ENCODE measurements at places on chromosomes 1 and 21.

DNA sequence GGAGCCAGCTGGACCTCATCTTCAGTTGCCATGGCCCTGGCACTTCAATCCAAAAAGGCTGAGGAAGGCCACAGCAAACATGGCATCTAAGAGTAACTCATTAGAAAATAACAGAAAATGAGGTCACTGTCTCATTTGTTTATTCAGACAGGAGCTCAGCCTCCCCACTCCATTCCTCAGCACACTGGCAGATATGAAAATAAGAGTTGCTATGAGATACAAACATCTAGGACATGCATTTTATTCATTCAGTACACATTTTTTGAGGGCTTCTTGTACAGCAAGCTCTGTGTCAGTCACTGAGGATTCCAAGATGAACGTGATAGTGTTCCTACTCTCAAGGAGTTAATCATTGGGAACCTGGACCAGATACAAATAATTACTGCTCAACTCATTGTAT, 32.7 kb upstream of the TMEM125 start:
- DNase-seq = no peak

- DNase-seq = no peak
Observed at GRCh38 chr1:42209526-42210251, 45.1 kb upstream of the GUCA2A start.

DNA sequence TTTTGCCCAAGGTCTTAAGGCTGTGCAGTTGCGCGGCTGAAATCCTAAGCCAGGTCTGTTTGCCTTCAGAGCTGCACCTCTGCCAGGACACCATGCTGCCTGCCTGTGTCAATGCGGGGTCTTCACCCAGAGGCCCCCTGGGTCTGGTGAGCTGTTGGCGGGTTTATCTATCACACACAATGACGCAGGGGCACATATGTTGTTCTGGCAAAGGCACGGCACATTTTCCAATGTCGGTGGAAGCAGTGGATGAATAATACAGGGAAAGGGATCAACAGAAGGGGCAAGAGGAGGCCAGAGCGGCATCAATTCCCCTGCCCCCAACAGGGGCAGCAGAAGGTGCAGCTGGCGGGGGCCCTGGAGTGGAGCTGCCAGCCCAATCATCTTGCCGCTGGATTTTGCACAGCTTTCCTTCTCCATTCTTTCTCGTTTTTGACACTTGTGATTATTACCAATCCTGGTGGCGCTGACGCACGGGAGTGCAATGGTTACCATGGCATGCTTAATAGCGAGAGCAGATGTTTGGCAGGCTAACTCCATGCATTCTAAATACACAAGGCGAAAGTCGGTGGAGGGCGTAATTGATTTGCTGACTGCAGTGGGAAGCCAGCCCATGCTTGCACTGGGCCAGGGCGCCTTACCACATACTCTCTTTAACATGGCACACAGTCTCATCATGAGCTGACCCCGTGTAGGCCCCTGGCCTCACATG, 45.8 kb upstream of the CYP2J2 start:
- DNase-seq = no peak

DNA sequence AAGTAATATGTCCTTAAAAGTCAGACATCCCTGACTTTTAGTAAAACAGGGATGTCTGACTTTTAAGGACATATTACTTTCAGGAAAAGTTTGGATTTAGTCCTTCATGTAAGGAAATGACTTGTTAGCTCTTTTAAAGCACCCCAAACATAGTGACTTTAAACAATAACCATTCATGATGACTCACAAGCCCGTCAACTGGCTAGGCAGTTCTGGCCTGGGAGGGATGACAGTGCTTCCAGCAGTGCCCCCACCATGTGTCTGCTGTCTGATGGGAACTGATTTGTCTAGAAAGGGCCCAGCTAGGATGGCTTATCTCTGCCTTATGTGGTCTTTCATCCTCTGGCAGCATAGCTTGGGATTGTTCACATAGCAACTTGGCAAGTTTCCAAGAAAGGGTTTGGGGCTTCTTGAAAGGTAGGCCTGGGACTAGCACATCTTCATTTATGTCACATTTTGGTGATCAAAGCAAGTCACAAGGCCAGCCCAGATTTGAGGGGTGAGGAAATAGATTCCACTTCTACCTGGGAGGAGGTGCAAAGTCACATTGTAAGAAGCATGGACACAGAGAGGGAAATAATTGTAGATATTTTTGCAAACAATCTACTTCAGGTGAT, 143.5 kb downstream of the C1orf94 start:
- DNase-seq = no peak

DNA sequence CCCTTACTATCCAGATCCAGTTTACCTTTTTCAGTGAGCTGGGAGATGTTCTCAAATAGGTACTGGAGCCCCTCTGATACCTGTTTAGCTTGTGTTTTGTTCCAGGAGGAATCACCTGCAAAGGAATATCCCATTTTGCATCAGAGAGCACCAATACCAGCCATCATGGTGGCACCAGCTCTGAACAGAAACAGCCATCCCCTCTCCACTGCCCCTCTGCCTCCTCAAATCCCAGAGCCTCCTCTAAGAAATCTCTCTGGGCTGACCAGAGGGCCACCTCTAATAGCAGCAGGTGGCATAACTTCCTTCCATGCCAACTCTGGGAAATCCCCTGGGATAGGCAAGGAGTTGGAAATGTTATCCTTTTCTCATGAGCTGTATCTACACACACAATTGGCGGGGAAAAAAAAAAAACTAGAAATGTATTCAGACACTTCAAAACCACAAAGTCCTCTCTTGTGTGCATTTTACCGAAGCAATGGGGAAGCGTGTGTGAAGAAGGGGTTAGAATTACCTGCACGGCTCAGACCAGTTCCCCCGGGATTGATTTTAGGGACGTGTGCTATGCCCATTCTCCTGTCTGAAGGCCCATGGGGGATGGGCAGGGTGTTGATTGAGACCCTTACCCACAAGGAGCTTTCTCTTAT, 2.4 kb downstream of the PGLYRP4 start:
- no peak for DNase-seq
